ENCODE measurements at places on chromosomes 6 and 20.
A peak's percentile ranks its signal among the peaks of the same experiment; 100 is the strongest.

GRCh38 chr6:133890711-133891148, 1.8 kb downstream of the TCF21 start:
- DNase-seq, result no peak

DNA sequence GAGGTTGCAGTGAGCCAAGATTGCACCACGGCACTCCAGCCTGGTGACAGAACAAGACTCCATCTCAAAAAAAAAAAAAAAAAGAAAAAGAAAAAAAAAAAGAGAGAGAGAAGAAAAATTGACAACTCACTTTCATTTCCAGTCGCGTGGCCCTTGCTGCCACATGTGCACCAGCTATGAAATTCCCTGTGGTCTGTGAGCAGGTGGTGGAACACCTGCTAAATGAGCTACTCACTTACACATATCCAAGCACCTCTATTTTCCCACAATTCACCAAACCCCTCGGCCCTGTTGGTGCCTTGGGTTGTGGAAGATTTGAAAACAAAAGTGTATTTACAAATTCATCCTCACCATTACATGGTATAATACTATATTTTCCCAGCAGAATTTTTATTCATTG, 105.2 kb upstream of the ASF1A start:
- no peak for DNase-seq

DNA sequence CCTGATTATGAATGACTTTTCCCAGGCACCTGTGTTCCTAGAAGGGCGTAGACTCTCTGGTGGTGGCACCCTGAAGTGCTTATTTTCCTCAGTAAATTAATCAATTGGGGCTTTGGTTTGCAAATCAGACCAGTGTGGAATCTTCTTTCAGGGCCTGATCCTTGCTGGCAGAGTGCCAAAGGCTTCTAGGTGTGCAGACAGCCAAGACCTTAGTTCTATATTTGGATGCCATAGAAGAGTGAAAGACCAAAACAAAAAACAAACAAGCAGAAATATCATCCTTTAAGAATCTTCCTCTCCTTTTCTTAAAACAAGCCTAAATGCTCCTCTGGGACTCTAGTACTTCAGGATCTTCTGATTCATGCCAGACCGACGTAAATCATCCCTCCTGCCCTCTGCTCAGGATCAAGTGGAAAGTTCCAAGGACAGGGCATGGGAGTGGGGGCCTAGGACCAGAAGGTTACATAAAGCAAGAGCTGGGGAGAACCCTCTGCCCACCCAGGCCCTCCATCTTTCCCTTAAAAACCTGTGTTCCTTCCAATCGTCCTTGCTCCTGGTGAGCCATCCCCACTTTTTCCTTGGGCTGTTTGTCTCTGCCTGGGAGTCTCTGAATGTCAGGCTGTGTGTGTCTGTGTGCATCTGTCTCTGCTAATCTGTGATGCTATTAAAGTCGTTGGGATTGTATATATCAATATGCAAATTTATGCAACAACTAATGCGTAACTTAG, 70.5 kb upstream of the MYLIP start:
- no peak for DNase-seq

GRCh38 chr6:137117581-137117980, 55.9 kb downstream of the IL22RA2 start:
- no peak for DNase-seq

- DNase-seq, result no peak
Observed at GRCh38 chr6:36766399-36766945, 68.8 kb downstream of the RAB44 start.

DNA sequence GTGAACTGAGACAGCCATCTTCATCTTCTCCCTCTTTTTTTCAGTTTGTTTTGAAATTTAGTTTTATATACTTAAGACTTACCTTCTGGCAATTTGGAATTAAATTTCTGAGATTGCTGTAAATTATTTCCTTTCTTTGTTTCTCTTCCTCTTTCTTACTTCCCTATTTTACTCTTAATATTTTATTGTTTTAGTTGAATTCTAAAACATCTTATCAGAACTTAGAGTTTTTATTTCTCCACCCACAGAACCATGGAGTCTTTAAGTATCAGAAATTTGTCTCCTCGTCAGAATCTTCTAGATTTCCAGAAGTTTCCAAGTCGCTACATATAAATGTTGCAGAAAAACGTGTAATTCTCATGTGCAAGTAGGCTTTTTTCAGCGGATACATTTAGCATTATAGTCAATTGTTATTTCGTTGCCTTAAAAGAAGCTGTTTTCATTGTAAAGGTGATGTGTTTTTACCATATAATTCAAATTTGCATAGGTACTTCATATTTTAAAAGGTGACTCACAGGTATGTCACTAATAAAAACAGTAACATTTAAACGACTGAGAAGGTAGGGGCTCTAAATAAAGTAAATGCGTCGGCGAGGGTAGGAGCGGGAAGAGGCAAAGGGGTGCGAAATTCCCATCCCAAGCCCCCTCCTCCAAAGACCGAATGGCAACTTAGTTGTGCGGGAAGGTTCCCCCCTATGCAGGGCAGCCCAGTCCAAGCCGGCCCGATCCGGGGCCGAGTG, 866 bp upstream of the MYO6 start:
- no peak for DNase-seq

- DNase-seq, result no peak
Observed at GRCh38 chr20:20203784-20204183, 151.5 kb downstream of the CFAP61 start.

GRCh38 chr6:33199687-33200218, 712 bp downstream of the RXRB start:
- DNase-seq, result peak; percentile 60

DNA sequence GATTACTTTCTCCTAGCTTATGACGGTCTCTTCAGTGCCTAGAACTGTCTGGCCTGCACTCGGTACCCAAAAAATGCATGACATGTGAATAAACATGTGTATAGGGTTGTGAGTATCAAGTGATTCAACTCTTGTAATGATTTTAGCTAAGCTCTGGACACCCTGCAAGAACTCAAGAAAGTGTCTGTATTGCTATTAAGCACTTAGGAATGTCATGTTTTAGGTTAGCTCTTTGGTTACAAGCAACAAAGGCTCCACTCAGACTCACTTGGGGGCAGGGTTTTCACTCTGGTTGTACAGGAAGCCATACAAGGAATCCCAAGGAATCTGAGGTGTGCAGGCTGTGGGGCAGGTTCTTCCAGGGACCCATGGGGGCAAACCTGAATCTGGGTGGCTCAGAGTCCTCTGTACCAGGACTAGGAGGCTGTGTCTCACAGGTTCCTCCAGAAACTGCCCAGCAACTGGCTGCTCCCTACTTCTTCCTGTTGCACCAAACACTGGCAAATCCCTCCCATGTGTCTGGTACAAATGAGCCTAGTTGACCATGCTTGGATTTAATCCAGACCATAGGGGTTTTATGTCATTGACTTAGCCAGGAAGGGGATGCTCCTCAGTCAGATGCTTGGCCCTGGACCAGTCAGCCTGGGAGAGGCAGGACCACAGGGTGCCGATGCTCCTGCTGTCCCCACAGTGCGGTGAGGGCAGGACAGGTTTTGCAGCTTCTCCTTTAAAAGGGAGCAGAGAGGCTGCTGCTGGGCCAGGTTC, 77.9 kb upstream of the CDH4 start:
- DNase-seq, result no peak

DNA sequence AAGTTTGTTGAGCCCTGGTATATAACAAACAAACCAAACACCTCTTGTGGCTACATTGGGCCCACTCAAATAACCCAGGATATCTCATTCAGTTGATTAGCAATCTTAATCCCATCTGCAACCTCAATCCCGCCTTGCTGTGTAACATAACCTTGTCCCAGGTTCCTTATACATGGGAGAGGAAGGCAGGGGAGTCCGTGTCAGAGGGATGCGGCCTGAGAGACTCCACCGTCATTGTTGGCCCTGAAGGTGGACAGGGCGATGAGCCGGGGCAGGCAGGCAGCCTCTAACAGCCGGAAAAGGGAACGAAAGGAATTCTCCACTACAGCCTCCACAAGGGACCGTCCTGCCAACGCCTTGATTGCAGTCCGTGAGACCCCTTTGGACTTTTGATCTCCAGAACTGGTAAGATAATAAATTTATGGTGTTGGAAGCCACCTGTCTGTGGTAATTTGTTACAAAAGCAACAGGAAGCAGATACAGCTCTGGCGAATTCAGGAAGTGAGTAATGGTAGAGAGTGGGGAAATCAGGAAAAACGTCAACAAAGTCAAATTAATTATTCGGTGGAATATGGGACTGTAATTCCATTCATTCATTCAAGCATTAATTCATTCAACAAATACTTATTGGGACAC, 124.5 kb upstream of the SALL4 start:
- DNase-seq, result no peak

DNA sequence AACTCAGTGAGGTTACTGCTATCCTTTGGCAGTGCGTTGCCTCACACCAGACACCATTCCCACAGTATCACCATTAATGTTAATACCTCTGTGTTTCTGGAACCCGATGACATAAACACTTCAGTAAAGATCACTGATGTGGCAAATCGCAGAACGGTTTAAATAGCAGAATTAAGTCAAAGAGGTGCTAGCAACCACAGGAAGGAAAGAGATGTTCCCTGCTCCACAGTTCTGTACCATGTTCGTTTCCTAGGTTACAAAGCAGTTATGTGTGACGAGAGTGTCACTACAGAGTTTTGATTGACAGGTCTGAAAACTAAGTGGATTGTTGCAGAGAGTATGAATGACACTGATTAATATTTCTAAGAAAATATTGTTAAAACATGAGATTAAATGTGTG, 272.3 kb downstream of the KHDRBS2 start:
- no peak for DNase-seq

GRCh38 chr6:63677282-63677681, 41.7 kb downstream of the PHF3 start:
- DNase-seq, result no peak

GRCh38 chr6:133300896-133301295, 59.7 kb downstream of the EYA4 start:
- no peak for DNase-seq

DNA sequence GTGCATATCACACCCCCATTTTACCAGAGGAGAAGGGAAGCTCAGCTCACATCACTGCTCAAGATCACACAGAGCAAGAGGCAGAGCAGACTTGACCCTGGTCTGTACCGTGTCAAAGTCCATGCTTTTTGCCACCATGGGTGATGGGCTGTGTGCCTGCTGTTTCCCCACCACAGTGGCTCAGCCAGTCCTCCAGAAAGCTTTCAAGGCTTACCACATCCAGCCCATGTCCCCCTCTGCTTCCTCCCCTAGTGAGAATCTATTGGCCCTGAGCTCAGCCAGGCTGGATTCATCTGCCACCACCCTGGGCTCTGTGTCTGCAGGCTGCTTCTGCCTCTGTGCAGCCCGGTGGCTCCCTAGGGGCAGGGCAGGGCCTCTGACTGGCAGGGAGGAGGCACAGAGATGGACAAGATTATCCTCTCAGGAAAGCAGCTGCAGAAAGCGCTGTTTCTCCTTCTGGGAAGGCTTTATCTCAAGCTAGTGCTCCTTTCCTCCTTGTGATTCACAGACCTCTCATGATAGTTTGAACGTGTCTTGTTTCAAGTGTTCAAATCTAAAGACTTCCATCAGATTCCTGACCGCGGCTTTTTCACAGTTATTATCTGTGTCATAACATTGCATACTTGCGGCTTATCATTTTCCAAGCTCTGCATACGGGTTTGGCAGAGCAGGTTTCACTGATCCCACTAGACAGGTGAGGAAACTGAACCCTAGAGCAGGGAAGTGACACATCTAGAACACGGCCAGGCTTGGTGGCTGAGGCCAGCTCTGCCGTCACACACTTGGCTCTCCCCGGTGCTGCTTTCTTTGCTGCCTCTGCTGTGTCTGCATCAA, 37.4 kb downstream of the VEGFA start:
- no peak for DNase-seq

DNA sequence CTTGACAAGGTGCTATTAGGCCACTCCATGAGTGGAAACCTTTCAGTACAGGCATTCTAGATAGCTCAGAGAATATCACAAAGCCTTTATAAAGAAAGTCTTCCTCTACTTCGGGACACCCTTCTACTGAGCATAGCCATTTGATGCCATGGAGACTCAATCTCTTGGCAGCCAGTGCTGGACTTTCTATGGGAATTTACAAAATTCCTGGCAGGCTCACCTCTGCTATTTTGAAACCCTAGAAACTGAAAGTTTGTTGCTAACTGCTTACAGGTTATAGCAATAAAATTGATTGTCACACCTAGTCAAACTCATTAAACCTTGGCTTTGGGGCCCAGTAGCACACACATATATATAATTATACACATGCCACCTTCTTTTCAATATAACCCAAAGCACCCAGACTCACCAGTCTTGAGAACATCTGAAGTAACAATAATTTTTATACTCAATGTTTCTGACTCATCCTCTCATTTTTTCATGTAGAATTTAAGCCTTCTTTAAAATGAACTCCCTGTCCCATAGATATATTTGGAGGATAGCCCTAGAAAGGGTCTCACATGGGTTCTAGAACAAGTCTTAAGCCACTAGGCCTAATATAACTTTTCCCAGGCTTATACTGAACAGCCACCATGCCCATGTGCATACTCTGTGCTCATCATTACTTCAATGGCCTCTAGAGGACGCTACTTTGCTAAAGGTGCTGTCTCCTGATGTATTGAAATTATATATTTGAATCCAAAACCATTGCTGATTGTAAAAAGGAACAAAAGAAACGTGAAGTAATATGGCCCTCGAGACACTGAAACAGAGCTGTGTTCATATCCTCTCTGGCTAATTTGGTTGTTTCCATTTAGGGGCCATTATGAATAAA, 368.1 kb upstream of the MARCKS start:
- no peak for DNase-seq

DNA sequence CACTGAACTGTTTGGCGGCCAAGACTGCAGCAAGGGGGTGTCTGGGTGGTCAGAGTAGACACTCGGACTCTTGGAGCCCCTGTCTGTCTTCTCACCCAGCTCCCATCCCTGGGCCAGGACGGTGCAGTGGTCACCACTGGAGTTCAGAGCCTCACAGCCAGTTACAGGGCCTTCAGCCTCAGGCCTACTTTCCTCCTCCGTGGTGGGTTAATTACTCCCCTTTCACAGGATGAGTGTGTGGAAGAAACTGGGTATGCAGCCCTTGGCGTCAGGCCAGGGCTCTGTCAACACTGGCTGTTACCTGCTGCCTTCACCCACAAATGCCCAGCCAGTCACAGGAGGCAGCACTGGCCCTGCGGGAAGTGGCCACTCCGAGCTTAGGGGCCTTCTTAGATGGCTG, 1.8 kb upstream of the YTHDF1 start:
- DNase-seq, result no peak

GRCh38 chr20:57315976-57316480, 13.6 kb upstream of the SPO11 start:
- DNase-seq, result no peak

All from stimulated activated CD4-positive, alpha-beta T cell treated with anti-CD3 and anti-CD28 coated beads, TNF-alpha, amount 100 ng/mL, for 48 hours (primary cell).